MV-4-11 (cell line): ENCODE measurements at places on chromosomes 7 and 10.

DNA sequence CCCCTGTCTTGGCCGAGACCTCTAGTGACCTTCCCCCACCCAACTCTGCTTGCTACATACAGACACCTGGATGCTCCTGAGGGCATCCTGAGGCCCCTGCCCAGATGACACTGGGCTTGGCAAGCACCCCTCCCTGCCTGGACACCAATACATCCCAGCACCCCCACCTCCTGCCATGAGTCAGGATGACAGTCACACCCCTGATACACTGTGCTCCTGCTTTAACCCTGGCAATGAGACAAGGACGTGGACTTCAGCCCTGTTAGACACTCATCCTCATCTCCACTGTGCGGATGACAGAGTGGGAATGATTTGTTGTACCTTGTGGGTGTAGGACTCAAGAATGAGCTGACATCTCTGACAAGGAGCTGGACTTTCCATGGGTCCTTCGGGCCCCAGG lies 186.3 kb upstream of the ADCY1 start:
- no peak for DNase-seq

GRCh38 chr7:4245866-4246470 lies 436.1 kb upstream of the FOXK1 start:
- no peak for DNase-seq

- no peak for DNase-seq
Measured at GRCh38 chr10:124182088-124182541, 88.7 kb upstream of the CHST15 start.

DNA sequence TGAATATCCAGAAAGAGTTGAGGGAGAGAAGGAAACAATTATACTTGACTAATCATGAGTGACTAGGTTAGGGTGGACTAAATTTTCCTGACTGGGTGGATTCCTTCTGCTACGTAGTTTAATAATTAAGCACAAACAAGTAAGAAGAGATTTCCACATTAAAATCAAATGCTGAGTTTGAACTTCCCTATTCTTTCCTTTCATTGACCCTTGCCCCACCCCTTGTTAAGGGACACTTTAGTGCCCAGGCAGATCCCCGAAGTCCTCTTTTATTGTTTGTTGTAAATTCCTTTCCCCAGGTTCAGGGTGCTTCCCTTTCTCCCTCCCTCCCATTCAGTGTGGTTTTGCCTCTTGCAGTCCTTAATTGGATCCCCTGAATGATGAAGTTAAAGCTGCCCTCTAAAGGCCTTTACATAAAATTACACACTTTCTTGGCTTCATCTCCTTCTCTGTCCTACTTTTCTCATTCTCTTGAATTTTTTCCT lies 8.8 kb upstream of the SPAM1 start:
- DNase-seq, result peak; percentile 16

GRCh38 chr10:16527452-16527851 lies 5.8 kb upstream of the C1QL3 start:
- DNase-seq, result no peak

- DNase-seq, result no peak
Measured at GRCh38 chr7:120725376-120726039, 132.4 kb downstream of the TSPAN12 start.

GRCh38 chr7:85897967-85898366 lies 711.1 kb upstream of the SEMA3D start:
- DNase-seq, result no peak

DNA sequence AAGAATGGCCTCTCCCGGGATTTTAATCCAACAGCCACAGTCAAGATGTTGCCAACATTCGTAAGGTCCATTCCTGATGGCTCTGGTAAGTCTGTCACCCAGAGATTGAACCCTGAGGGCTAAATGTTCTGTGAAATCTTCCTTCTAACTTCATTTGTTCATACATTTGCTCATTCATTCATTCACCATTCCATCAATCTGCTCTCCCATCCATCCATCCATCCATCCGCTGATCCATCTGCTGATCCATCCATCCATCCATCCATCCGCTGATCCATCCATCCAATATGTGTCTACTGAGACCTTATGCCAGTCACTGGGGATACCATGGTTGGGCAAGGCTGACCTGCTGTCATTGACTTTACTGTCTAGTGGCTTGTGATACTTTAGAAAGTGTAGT lies 65.6 kb downstream of the HK1 start:
- no peak for DNase-seq

DNA sequence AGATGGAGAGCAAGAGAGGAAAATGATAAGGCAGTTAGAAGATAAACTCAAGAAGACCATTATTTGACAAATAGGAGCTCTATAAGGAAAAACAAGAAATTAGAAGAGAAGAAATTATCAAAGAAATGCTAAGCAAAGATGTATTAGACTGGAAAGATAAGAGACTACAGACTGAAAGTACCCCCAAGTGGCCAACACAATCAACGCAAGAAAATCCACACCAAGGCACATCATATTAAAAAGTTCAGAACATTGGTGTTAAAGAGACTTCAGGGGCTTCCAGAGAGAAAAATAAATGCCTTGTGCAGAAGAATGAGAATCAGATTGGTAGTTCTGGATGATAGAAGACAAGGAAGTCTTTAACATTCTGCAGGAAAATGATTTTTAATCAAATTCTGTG lies 46.0 kb downstream of the SH2D4B start:
- no peak for DNase-seq

DNA sequence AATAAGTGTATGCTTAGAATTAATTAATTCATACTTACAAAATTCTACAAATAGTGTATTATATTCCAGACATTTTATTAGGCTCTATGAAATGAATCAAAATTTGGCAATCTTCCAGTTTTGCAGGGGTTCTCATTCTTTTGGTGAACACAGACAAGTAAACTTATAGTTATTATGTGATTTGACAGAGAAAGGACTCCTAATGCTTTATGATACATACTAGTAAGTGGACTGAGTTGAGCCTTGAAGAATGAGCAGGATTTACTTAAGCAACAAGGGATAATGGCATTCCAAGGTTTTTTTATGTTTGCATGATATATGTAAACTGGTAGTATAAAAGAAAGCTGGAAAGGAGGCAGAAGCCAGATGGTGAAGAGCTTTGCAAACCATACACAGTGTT lies 145.7 kb upstream of the FERD3L start:
- DNase-seq, result no peak

DNA sequence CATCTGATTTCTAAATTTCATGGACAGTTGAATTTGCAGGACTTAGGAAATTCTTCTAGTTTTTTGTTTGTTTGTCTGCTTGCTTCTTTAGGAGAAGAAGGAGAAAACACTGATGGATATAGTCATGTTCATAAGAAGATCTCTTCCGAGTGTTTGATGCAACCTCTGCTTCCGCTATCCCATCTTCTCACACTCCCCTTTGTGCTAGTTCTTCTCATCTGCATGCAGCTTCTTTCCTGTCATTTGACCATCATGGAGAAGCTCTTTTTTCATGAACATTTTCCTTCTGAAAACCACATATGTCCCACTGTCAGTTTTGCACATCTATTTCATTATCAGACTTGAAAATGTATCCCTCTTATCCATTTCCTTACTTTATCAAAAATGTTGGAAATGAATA lies 346.9 kb upstream of the PRKCQ start:
- DNase-seq, result peak; percentile 78

GRCh38 chr7:158106272-158106671 lies 481.4 kb downstream of the PTPRN2 start:
- DNase-seq, result no peak

GRCh38 chr10:119908166-119908565 lies 15.6 kb downstream of the SEC23IP start:
- DNase-seq, result no peak

- peak; percentile 12 for DNase-seq
Measured at GRCh38 chr10:115409347-115409746, 316.2 kb downstream of the ATRNL1 start.

DNA sequence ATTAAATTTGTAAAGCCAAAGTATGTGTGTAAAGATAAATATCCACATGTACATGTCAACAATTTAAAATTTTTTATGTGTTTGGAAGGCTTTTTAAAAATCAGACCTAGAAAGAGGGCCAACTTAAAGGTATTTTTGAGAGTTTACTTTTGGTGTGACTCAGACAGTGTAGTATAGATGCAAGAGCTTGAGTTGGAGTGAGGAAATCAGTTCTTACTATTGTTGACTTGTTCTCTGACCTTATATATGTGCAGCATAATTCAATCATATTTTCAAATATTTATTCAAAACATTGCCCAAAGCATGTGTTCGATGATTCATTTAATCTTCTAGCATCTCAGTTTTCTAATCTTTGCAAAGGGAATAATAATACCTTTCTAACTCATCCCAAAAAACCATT lies 243.7 kb upstream of the PRKCQ start:
- no peak for DNase-seq

DNA sequence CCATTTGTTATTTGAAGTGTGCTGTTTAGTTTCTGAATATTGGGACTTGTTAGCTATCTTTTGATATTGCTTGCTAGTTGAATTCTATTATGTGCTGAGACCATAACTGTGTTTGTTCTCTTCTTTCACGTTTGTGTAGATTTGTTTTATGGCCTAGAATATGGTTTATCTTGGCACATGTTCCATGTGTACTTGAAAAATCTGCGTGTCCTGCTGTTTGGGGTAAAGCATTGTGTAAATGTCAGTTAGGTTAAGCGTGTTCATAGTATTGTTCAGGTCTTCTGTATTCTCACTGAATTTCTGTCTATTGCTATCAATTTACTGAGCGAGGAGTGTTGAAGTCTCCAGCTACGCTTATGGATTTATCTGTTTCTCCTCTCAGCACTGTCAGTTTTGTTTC lies 19.4 kb downstream of the MMP21 start:
- DNase-seq, result no peak

- DNase-seq, result no peak
Measured at GRCh38 chr7:1926908-1927306, 256.8 kb downstream of the ELFN1 start.

DNA sequence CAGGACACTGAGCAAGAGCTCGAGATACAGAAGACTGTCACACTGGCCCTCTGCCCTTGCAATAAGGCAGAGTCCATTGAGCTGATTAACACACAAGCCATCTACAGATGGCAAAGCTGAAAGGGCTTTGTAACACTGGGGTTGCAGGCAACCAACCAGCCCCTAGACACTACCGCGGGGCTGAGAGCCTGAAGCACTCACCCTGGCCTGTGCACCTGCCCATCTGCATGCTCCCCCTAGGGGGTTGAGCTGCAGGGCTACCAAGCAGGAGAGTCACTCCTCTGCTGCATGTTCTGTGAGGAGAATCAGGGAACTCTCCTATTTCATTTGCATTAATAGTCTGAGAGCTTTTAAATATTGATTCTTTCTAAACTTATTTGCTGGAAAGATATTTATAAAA lies 128.1 kb upstream of the VIPR2 start:
- DNase-seq, result no peak
